T-cell (primary cell): ENCODE measurements at places on chromosomes 6 and 20. TPM values are rescaled to one million over a fixed set of nuclear protein-coding genes. Genes with fewer than 3 reads are reported as not detected.

DNA sequence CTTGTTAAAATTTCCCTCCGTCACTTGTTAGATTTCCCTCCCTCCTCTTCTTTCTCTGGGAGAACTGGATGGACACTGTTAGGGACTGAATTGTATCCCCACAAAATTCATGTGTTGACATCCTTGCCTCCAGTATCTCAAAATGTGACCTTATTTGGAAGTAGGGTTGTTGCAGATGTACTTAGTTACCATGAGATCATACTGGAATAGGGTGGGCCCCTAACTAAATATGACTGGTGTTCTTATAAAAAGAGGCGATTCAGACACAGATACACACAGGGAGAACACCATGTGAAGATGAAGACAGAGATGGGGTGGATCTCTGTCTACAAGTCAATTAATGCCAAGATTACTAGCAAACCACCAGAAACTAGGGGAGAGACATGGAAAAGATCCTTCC is 139.5 kb downstream of the ALDH8A1 start:
- no peak for DNase-seq

DNA sequence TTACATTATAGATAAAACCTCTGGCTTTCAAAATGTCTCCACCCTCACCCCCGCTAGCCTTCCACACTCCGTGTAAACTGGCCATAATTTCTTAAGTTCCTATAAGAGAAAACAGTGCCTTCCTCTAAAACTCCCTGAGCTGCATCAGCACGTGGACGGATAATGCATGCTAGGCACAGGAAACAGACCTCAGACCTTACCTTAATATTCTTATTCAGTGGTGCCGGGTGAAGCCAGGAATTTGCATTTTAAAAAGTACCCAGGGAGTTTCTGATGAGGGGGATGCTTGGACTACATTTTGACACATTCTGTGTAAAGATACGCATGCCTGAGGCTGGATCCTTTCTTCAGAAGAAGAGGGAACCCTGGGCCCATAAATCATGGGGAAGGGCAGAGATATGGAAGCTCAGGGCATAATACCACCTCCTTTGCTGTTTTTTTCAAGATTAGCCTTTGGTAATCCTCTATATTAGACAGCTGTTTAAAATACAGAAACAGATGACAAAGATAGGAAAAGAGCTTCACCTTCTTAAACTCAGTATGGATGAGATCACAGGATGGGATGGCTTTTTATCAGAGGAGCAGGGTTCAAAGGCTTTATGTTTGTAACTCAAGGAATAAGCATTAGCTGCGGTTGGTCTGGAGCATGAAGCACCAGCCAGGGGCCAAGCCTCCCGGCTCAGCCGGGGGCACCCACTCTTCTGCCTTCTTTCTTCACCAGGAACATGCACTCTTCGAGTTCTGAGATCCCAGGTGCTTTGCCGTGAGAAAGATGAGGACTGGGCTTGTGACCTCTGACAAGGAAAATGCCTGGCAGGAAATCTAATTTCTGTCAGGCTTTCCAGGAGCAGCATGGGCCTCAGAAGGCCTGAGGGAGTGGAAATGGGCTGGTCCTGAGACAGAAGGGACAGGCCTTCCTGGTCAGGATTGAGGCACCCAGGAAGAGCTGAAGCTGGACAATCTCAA is 218.1 kb upstream of the SOX4 start:
- DNase-seq, result no peak

- no peak for DNase-seq
Measured at GRCh38 chr6:67506352-67506751, 1128.7 kb upstream of the ADGRB3 start.

DNA sequence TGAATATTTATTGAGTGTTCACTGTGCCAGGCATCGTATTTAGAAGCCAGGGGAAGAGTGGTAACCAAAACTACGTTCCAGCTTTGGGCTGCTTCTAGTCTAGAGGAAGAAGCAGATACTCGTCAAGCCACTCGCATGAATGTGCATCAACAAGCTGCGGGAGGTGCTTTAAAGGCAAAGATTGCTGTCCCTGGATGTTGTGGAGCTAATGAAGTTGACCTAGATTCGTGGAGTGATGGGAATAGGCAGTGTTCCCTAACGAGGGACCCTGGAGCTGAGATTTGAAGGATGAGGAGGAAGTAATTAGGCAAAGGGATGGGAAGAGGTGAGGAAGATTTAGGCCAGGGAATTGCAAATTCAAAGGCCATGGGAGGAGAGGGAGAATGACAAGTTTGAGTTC is 118.9 kb downstream of the TMEM170B start:
- DNase-seq, result no peak

- DNase-seq, result no peak
Measured at GRCh38 chr6:6332811-6333244, 12.4 kb upstream of the F13A1 start.

DNA sequence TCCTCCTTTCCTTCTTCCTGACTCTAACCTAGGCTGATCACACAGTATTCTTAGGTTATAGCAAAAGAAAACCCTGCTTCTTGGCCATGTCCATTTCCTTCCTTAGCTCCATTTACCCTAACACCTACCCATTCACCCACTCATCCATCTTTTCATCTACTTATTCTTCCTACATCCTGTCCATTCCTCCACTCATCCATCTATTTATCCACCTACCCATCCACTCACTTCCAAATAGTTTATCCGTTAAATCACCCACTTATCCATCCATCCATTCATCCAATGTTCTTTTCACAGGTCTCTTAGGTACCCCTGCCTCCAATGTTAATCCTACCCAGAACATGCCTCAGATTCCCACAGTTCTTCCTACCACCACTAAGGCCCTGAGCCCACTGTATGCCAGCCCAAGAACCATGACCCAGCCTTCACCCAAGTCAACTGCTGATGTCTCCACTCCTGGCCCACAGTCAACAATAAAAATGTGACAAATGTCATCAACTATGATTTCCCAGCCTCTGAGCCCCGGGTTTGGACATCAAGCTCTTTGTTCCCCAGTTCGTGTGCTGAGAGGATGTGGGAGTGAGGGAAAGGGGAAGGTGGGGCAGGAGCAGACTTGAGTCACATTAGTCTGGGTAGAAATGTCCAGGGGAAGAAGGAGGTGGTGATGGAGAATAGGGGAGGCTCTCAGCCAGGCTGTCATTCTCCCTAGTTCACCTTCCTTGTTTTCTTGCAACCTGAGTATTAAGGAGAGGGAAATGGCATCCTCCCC is 24.4 kb downstream of the TREML4 start:
- DNase-seq, result no peak

- DNase-seq, result no peak
Measured at GRCh38 chr6:8279041-8279805, 156.1 kb downstream of the SLC35B3 start.

DNA sequence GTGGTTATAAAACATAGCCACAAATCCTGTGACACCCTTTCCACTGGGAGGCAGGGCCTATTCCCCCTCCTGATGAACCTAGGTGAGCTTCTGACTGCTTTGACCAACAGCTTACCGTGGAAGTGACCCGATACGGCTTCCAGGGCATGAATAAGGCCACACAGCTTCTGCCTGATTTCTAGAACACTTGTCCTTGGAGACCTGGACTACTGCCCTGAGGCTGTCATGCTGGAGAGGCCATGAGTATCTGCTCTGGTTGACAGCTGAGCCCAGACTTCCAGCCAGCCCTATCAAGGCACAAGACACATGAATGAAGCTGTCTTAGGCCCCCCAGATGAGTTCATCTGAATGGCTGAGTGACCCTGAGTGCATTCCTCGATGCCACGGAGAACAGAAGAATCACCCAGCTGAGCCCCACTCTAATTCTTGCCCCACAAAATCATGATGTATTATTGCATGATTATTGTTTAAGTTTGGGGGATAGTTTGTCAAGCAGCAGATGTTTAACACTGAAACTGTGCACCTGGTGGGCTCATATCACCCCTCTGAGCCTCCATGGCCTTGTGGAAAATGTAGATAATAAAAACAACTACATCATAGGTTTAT is 16.6 kb downstream of the TP53RK start:
- no peak for DNase-seq

GRCh38 chr20:17969884-17970409 is 1.1 kb downstream of the MGME1 start:
- DNase-seq, result no peak

GRCh38 chr6:134162932-134163331 is 110.5 kb upstream of the SLC2A12 start:
- DNase-seq, result no peak

OR2J3 gene
- total RNA-seq, result not detected

GHRH gene
- not detected for total RNA-seq

TENT5A gene
- total RNA-seq, result 3.9 TPM

HRH3 gene
- total RNA-seq, result not detected

ADAM33 gene
- total RNA-seq, result not detected
